Stimulated activated CD4-positive, alpha-beta T cell treated with anti-CD3 and anti-CD28 coated beads, Interleukin-1b, Interleukin-23, amount 100 ng/mL, for 48 hours (primary cell): ENCODE measurements at places on chromosomes 7 and 10.

GRCh38 chr7:29500719-29501118 is 62.9 kb upstream of the PRR15 start:
- DNase-seq = no peak

DNA sequence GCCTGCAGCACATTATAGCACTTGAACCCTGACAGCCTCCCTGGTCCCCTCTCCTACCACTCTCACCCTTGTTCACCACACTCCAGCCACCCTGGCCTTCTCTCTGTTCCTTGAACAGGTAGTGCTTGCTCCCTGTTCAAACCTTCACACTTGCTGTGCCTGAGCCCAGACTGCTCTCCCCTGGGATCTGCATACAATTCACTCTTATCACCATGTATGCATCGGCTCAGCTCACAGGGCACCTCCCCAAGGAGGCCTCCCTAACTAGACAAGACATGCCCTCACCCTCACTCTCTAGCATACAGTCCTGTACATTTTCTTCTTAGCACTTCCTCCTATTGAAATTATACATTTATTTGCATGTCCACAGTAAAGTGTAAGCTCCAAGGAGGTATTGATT is 59.3 kb downstream of the FAM13C start:
- no peak for DNase-seq

DNA sequence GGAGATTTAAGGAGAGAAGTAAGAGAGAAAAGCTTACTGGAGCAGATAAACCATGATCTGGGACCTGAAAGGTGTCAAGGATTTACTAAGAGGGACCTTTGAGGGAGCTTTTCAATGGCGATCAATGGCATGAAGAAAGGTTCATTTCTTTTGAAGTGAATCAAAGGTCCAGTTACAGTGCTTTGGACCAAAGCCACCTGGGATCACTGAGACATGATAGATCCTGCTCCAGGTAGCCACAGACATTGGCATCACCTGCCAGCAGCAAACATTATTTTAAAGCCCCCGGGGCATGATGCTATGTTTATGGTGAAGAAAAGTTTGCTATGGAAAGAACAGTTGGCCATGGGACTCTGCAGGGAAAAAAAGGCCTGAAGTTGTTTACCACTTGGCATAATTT is 109.4 kb downstream of the SLC25A13 start:
- no peak for DNase-seq

- DNase-seq = no peak
Observed at GRCh38 chr10:9596368-9596920, 1421.2 kb upstream of the CELF2 start.

DNA sequence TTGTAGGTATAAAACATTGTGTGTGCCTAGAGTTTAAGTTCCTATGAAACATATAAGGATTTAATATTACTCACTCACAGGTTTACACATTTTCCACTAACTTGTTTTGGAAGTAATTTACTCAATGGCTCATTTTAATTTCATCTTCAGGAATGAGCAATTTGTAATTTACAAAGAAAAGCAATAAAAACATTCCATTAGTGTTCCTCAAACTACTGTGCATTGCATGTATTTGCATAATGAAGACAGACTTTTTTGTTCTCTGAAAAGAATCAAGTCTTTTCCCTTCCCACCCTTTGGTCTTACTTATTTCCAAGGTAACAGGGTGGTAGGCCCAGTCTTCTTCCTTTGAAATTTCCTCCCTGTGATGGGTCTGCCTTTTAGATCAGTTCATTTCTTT is 61.2 kb downstream of the EPDR1 start:
- DNase-seq = no peak

DNA sequence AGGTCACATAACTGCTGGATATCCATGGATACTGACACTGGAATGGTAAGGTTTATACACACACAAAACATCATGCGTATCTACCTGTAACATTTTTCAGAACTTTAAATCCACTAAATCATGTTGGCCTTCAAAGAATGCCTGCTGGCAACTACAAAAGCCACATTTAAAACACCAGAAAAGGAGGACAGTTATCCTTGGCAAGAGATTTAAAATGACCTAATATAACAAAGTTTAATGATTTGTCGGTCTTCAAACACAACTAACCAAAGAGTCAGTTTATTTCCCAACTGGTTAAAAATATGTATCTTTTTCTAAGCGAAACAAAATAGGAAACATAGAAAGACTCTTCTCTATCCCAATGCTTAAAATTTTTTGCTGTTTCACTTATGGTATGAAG is 24.0 kb downstream of the WAPL start:
- DNase-seq = no peak

- no peak for DNase-seq
Observed at GRCh38 chr10:28698075-28698474, 20.8 kb downstream of the BAMBI start.
